ENCODE measurements at places on chromosomes 11 and 22.

DNA sequence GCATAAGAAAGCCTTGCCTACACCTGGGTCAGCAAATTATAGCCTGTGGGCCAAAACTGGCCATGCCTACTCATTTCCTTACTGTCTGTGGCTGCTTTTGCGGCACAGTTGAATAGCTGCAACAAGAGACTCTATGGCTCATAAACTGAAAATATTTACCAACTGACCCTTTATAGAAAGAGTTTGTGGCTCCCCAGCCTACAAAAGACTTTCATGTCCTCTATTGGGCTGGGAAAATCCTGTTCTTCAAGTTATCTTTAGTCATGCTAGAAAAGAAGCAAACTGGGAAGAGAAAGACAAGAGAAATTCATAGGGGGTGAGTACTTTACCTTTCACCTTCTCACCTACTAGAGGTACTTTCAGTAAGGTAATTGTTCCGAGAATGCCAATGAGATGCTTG is 175.1 kb downstream of the SWAP70 start:
- no peak for DNase-seq

DNA sequence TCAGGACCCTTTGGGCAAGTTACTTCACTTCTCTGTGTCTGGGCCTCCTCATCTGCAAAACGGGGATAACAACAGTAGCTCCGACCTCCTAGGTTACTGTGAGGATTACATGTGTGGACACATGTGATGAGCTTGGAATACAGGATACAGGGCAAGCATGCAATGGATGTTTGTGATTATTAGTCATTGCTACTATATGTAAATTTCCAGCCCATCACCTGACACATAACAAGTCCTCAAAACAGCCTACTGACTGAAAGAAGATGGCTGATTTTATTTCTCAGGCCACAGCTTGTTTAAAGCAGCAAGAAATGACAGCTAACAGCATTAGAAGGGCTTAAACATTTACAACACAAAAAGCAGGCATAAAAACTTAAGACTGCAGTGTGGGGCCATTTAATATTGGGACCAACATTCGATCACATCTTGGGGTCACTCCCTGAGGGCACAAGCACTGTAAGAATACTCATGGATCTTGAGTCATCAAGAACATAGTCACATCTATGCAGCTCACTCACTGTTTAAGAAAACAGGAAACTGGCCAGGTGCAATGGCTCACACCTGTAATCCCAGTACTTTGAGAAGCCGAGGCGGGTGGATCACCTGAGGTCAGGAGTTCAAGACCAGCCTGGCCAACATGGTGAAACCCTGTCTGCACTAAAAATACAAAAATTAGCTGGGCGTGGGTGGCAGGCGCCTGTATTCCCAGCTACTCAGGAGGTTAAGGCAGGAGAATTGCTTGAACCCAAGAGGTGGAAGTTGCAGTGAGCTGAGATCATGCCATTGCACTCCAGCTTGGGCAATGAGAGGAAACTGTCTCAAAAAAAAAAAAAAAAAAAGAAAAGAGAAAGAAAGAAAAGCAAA is 49.5 kb downstream of the ABTB2 start:
- no peak for DNase-seq

DNA sequence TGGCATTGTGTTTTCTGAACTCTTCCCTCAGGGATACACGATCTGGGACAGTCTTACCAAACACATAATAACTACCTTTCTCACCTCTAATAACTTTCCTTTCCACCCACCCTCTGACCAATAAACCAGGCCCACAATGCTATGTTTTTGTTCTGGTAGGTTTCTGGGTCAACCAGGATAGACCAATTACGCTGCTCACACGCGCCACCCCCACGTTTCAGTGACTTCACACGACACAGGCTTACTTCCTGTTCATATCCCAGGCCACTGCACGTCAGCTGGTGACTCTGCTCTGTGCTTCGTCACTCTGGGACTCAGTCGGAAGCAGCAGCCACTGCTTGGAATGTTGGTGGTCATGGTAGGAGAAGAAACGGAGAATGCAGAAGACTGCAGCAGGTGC is 2.5 kb downstream of the KRTAP5-4 start:
- no peak for DNase-seq

GRCh38 chr11:99683933-99684332 is 663.2 kb downstream of the CNTN5 start:
- no peak for DNase-seq

GRCh38 chr11:64067230-64067993 is 31.7 kb downstream of the FLRT1 start:
- no peak for DNase-seq

- no peak for DNase-seq
Observed at GRCh38 chr11:65639623-65640482, 2.0 kb downstream of the SIPA1 start.

All from NCI-H524 treated with DMSO at 0.1 percent for 48 hours (cell line).